CD4-positive, alpha-beta T cell treated with Interleukin-15 for 4 hours (primary cell): ENCODE measurements at places on chromosomes 4 and X.

- DNase-seq = no peak
Observed at GRCh38 chr4:188113156-188113555, 3.8 kb upstream of the TRIML2 start.

GRCh38 chr4:41448934-41449333, 89.0 kb upstream of the LIMCH1 start:
- no peak for DNase-seq

DNA sequence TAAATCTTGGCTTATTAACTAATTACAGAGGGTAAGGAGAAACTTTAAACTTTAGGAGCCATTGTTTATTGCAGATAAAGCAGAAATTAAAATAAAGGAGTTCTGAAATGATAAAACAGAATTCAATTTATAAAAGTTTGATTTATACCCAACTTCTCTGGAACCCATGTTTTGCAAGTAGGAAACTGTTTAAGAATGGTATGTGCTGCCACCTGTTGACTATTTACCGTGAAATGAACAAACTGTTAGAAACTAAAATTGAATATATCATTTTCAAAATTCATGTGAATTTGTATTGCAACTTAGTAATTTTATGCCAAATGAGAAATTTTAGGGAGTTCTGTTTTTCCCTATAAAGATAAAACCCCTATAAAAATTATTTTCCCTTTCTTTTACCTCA, 11.0 kb upstream of the TBC1D8B start:
- DNase-seq = peak; percentile 0

DNA sequence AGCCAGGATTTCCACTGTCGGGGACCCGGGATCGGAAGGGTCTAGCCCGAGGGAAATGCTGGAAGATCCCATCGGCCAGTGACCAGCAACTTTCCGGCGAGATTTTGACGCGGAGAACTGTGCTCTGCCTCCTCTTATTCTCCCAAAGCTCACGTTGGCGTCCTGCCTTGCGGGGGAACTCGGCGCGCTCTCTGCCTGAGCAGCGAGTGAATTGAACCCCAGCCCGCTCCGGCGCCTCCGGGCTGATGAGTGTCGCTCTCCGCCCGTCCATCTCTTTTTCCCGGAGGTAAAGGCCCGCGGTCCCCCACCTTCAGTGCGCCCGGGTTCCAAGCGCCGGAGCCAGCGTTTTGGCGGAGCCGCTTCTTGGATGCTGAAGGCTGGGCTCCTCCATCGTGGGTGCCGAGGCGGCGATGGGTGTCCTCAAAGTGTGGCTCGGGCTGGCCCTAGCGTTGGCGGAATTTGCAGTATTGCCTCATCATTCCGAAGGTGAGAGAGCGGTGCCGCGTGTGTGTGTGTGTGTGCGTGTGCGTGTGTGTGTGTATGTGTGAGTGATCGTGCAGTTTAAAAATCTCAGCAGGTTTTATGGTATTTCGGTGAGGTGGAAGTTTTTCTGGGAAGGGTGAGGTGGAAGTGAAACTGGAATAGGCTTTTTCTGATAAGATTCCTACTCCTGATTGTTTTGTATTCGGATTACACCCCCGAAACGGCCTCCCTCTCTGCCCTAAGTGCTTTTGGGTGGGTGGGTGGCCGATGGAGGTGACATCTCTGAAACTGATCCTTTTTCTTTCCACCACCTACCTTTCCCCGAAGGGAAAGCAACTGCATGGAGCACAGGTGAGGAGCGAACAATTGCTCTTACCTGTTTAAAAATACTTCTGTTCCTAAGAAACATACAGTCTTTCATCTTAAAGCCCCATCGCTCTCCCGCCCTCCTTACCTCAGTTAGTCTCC, 752 bp downstream of the FRAS1 start:
- DNase-seq = no peak

DNA sequence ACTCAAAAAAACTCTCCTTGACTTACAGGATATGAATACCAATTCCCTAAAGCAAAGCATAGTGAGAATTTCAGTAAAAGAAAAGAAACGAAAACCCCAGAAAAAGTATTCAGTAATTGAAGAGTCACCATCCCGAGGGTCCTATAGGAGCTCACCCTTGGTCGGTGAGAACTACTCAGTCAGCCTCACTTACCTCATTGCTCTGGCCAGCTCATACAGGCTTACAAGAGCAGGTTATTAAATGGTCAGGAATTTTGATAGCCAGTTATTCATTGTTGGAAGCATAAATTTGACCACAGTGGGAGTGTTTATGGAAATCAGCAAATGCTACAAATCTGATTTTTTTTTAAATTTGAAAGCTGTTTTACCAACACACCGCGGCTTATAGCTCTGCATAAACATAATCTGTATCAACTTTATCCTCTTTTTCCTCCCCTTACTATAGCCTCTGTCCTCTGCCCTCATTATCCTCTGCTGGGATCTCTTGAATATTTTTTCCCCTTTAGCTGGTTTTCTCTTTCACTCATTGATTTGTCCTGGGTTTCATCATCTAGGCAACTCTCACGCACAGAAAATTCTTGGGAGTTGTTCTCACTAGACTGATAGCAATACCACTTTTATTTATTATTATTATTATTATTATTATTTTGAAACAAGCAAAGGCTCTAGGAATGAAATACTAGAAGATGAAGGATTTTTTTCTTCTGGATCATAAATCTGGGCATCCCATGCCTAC, 11.0 kb upstream of the CXCL2 start:
- DNase-seq = no peak

- DNase-seq = peak; percentile 27
Observed at GRCh38 chrX:3699821-3700381, 13.5 kb downstream of the PRKX start.

DNA sequence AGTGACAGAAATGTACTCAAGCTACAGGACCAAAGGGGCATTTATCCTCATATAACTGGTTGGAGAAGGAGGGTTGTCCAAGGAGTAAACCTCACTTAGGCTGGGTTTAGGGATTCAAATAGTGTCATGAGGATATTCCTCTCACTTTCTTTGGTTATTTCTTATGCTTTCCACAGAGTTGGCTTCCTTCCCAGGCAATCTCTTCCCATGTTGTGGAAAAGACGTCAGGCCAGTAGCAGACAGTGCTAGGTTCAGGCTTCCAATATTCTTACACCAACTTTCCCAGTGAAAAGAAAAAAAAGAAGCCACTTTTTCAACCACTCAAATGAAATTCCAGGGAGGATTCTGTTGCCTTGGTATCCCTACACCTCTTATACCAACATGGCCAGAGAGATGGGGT, 653.0 kb downstream of the C4orf33 start:
- DNase-seq = no peak
